Aorta (tissue), 5 donors: ENCODE measurements at places on chromosomes 7 and 10. TPM values are rescaled to one million over a fixed set of nuclear protein-coding genes. Genes with fewer than 3 reads are reported as not detected.

DNA sequence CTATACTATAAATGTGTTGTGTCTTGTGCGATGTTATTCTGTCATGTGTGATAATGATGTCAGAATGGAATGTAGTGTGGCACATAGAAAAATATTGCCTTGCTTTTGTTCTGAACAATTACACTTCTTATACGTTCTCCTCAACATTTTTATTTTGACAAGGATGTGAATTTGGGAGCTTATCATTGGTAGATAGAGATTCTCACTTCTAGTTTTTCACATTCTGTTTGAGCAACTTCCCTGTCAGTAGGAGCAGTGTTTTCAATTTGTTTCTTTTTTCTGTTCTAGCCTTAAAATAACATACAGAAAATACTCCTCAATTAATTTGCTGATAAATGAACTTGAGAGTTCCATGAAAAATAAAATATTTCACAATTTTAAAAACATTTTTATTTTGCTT is 17.6 kb downstream of the SUN3 start:
- no peak for DNase-seq

DNA sequence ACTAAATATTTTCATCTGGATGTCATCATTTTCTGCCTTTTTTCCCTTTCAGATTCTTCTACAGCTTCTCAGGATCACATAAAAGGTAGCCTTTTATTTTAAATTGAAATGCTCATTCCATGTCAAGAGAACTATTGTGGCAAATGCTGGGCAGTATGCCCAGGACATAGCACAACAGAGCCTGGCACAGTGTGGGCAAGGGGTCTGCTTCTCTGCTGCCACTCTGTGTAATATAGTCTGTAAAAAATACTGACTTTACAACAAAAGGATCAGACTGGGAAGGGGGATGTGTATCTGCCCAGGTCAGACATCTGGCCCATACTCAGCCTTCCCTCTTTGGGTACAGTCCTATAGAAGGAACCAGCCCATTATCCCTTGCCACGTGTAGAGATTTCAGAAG is 62.7 kb downstream of the CUZD1 start:
- DNase-seq: no peak

DNA sequence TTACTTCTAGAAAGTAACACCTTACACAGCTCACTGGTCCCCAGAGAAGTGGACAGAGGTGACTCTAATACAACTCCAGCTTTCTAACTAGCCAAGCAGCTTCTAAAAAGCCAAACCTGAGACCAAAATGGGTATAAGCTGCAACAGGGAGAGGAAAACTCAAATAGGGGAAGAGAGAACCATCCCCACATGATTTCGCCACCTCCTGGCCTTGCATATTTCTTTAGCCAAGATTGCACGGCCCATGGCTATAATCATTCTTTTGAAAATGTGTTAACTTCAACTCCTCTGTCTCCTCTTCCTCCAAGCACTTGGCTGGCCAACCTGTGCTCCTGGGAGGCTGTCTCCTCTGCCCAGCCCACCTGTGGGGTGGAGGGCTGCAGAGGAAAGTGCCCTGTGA is 28.7 kb downstream of the NUP42 start:
- DNase-seq: no peak

- no peak for DNase-seq
Observed at GRCh38 chr10:121812031-121812430, 115.8 kb downstream of the ATE1 start.

GRCh38 chr10:113939212-113939860 is 84.9 kb downstream of the NHLRC2 start:
- DNase-seq: no peak

- DNase-seq: no peak
Observed at GRCh38 chr10:113151190-113151666, 201.2 kb downstream of the TCF7L2 start.

GRCh38 chr7:82615527-82615926 is 171.9 kb upstream of the CACNA2D1 start:
- DNase-seq: peak; percentile 50

GRCh38 chr10:121309164-121309563 is 289.1 kb downstream of the FGFR2 start:
- DNase-seq: no peak

DNA sequence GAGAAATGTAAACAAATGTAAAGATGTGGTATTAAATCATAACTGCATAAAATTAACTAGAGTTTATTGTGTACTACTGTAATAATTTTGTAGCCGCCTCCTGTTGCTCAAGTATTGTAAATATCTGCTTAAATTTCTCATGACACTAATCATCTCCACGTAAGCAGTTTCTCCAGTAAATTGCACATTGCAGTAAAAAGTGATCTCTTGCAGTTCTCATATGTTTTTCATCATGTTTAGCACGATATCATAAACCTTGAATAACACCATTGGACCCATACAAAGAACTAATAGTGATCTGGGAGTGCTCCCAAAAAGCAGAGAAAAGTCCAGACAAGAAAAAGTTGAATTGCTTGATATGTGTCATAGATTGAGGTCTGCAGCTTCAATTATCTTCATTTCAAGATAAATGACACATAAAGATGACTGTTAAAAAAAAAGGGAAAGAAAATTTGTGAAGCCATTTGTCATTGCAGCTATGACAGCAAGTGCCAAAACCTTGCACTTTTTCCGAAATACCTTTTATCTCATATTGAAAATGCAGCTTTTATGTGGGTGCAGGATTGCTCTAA is 15.3 kb downstream of the LIPA start:
- no peak for DNase-seq

GRCh38 chr7:66575398-66575797 is 53.3 kb upstream of the KCTD7 start:
- DNase-seq: no peak

DNA sequence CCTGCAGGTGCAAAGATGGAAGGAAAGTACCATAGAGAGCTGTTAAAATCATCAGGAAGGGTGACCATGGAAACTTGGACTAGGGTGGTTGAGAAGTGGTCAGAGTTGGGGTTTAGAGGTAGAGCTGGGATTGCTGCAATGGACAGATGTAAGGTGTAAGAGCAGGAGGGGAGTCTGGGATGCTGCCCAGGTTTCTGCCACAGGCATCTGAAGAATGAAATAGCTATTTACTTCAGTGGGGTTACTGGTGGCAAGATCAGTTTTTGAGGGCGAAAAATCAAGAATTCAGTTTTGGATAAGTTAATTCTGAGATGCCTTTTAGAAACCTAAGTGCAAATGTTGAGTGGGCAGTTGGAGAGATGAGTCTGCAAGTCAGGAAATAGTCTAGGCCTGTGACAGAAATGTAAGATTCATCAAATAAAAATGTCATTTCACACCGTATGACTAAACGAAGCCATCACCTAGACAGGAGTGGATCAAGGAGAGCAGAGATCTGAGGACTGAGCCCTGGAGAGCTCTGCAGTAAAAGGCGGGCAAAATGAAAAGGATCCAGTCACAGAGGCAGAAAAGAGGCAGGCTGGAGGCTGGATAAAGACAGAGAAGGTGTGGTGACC is 22.7 kb upstream of the TOMM7 start:
- no peak for DNase-seq

- no peak for DNase-seq
Observed at GRCh38 chr7:108367946-108368345, 88.3 kb downstream of the NRCAM start.

DNA sequence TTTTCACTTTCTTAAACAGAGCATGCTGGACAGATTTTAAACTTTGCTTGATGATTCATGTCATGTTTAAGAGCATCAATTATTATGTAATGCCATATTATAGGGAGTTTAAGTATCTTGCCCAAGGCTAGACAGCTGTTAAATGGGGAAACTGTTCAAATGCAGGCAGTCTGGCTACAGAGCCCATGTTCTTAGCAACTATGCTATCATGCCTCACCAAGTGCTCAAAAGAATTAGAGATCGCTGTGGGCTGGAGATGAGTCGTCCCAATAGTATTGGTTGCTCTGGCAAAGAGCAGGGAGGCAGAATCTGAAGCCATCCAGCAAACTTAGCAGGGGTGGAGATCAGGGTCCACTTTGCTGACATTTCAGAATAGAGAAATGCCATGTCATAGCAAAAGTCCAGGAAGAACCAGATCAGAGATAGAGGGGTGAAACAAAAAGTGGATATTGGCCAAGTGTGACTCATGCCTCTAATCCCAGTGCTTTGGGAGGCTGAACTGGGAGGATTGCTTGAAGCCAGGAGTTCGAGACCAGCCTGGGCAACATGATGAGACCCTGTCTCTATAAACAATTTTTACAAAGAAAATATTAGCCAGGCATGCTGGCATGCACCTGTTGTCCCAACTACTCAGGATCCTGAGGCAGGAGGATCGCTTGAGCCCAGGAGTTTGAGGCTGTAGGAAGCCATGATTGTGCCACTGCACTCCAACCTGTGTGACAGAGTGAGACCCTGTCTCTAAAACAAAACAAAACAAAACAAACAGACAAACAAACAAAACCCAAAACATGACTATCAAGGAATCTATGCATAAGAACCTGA is 57.8 kb downstream of the BAMBI start:
- no peak for DNase-seq

GRCh38 chr7:34025600-34025999 is 120.3 kb downstream of the BMPER start:
- no peak for DNase-seq

GRCh38 chr7:129664029-129665012 is 52.8 kb downstream of the NRF1 start:
- no peak for DNase-seq

- DNase-seq: peak; percentile 51
Observed at GRCh38 chr10:47035171-47035818, 124.1 kb downstream of the PTPN20 start.

GRCh38 chr7:37524797-37525196 is 76.1 kb upstream of the ELMO1 start:
- DNase-seq: no peak

DNA sequence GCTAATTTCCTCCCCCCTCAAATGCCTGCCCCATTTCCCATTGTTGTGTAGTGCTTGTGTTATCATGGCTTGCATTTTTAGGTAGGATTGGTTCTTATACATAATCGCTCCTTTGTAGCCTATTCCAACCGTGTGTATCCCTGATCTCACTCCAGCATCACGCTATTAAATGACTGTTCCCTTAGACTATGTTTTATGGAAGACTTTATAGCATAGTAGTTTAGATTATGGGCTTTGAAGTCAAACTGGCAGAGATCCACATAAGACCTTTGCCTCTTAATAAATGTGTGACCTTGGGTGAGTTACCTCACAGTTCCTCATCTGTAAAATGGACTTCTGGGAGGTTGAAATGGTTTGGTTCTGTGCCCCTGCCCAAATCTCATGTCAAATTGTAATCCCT is 5.4 kb upstream of the RABGEF1 start:
- no peak for DNase-seq

DNA sequence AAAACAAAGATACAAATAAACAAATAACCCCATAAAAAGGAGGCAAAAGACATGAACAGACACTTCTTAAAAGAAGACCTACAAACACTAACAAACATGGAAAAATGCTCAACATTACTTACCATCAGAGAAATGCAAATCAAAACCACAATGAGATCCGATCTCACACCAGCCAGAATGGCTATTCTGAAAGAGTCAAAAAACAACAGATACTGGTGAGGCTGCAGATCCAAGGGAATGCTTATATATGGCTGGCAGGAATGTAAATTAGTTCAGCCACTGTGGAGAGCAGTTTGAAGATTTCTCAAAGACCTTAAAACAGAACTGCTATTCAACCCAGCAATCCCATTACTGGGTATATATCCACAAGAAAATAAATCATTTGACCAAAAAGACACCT is 80.4 kb upstream of the NRP1 start:
- DNase-seq: no peak

- no peak for DNase-seq
Observed at GRCh38 chr7:22256541-22257096, 100.3 kb downstream of the RAPGEF5 start.

- no peak for DNase-seq
Observed at GRCh38 chr7:146131701-146132100, 15.1 kb downstream of the CNTNAP2 start.

GRCh38 chr7:150994141-150994837 is 3.5 kb downstream of the NOS3 start:
- DNase-seq: no peak

GRCh38 chr7:31251441-31251840 is 89.1 kb downstream of the NEUROD6 start:
- DNase-seq: no peak

DNA sequence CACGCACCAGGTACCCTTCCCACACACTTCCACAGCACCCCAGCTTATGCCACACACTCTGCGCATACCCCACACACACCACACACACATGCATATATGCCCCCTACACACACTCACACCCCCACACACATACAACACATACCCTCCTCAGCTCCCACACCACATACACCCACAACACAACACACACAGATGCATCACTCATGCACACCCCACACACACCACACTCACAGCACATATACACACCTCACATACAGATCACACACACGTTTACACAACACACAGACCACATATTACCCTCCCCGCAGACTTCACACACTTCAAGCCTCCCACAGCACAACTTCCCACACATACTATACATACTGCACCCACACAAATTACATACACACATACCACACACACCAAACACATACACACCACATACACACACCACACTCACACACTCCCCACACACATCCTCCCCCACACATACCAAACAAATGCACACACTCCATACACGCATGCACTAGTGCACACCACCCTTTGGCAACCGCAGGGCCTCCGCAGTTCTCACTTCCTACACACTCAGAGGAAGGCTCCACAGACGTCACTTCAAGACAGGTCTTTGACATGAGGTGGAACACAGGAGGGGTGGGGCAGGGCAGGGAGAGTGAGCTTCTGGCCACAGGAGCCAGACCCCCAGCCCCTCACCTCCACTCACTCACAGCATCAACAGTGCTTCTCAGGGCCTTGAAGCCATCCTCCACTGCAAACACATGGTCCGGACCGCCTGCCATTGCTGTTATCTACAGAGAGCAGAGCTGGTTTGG is 18.5 kb upstream of the ANTXRL start:
- no peak for DNase-seq

- no peak for DNase-seq
Observed at GRCh38 chr7:100483722-100484672, at the start of gene NYAP1. Gene NYAP1 (plus strand): TSS chr7:100483927. CDS start chr7:100485312, 1,385 bp downstream.

DNA sequence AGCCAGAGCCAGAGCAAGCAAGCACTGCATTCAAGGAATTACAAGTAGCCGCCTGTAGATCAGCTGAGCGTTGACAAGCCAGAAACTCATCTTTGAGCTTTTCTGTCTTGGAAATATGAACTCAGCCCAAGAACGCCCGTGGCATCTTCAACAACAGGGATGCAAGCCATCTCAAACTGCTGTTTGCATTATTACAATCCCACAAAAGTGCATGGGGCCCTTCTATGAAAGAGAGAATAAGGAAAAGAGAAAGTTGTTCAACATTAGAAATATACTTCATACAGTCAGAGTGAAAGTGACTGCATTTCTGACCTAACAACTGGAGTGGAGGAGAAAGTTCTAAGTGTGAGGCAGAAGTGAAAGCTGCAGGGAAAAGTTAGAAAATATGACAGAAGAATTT is 6.5 kb downstream of the SGCE start:
- no peak for DNase-seq

The CUBN gene
- polyA plus RNA-seq: 0.13 TPM

The ZP3 gene
- 3.2 TPM for polyA plus RNA-seq

The GPR15LG gene
- 0.59 TPM for polyA plus RNA-seq

The VAX1 gene
- polyA plus RNA-seq: not detected

The TFR2 gene
- not detected for polyA plus RNA-seq

The CPN1 gene
- not detected for polyA plus RNA-seq

The NEURL1 gene
- polyA plus RNA-seq: 0.51 TPM

The ZSWIM8 gene
- 314 TPM for polyA plus RNA-seq

The LIPJ gene
- polyA plus RNA-seq: not detected

The NEUROG3 gene
- 1.1 TPM for polyA plus RNA-seq

The PNLIPRP3 gene
- polyA plus RNA-seq: not detected

The BAMBI gene
- polyA plus RNA-seq: 4.8 TPM

The AFAP1L2 gene
- polyA plus RNA-seq: 4.0 TPM

The SERPINE1 gene
- 71.5 TPM for polyA plus RNA-seq

The MRLN gene
- not detected for polyA plus RNA-seq

The NYAP1 gene
- polyA plus RNA-seq: 0.18 TPM

The GDF2 gene
- polyA plus RNA-seq: not detected
